ENCODE measurements at places on chromosomes 6 and 20. TPM values are rescaled to one million over a fixed set of nuclear protein-coding genes. Genes with fewer than 3 reads are reported as not detected.

The BTN1A1 gene
- total RNA-seq = not detected

The GTSF1L gene
- total RNA-seq = not detected

The ADGB gene
- total RNA-seq = not detected

The SLPI gene
- 1.2 TPM for total RNA-seq

The NKX2-4 gene
- total RNA-seq = not detected

The WTAP gene
- 40.1 TPM for total RNA-seq

The VNN1 gene
- 1.7 TPM for total RNA-seq

The DDR1 gene
- total RNA-seq = 23.2 TPM

The HLA-DPB1 gene
- total RNA-seq = 29.8 TPM

The ANKEF1 gene
- total RNA-seq = 0.73 TPM

The KCNK5 gene
- total RNA-seq = 0.65 TPM

The KIF25 gene
- 0.35 TPM for total RNA-seq

The GABRR1 gene
- not detected for total RNA-seq

The GCM1 gene
- not detected for total RNA-seq

The KIAA0408 gene
- 3.1 TPM for total RNA-seq

The CLIC5 gene
- 279 TPM for total RNA-seq

The NUP153 gene
- 23.6 TPM for total RNA-seq

The BMP6 gene
- 2.6 TPM for total RNA-seq

The PREX1 gene
- total RNA-seq = 10.3 TPM

The SOX4 gene
- total RNA-seq = 6.2 TPM

The ANKRD60 gene
- not detected for total RNA-seq

The SLC4A11 gene
- total RNA-seq = 0.16 TPM

The ADGRF5 gene
- 41.1 TPM for total RNA-seq

The GRM1 gene
- total RNA-seq = 2.2 TPM

The AKAP12 gene
- 13.9 TPM for total RNA-seq

The CCN6 gene
- total RNA-seq = not detected

The TPBG gene
- total RNA-seq = 1.9 TPM

The WFDC12 gene
- not detected for total RNA-seq

The DEFB132 gene
- not detected for total RNA-seq

The OR2B6 gene
- total RNA-seq = not detected

The TMC2 gene
- not detected for total RNA-seq

The LKAAEAR1 gene
- total RNA-seq = not detected

The PTK6 gene
- 0.13 TPM for total RNA-seq

The MTFR2 gene
- 0.24 TPM for total RNA-seq

The C6orf15 gene
- not detected for total RNA-seq

The WFDC5 gene
- total RNA-seq = not detected

The LGSN gene
- total RNA-seq = not detected

The NTSR1 gene
- total RNA-seq = not detected

The ZNF512B gene
- 11.3 TPM for total RNA-seq

The FRK gene
- total RNA-seq = 7.5 TPM

The C6orf58 gene
- total RNA-seq = not detected

The ZBTB12 gene
- total RNA-seq = 3.1 TPM

The TRIM40 gene
- not detected for total RNA-seq
